ENCODE measurements at places on chromosomes 7 and 10.

DNA sequence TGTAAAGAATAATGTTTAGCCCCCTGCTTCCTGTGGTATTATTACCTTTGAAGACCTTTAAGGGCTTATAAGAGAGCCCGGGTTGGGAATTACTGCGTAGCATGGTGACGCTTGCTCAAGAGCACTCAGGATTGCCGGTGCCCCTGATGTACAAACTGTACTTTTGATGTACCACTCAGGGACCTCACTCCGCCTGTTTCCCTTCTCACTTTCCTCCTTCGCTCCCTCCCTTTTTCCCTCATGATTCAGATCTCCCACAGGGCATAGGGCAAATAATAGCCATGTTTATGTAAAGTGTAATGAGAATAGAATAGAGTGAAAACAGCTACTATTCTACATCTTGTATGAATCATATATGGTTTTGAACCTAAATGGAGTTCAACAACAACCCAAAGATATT lies 77.8 kb upstream of the PDCD4 start:
- DNase-seq, result no peak

- DNase-seq, result no peak
Measured at GRCh38 chr7:37052705-37053104, 328.4 kb upstream of the AOAH start.

GRCh38 chr10:5564537-5565204 lies 39.9 kb downstream of the CALML3 start:
- DNase-seq, result no peak

DNA sequence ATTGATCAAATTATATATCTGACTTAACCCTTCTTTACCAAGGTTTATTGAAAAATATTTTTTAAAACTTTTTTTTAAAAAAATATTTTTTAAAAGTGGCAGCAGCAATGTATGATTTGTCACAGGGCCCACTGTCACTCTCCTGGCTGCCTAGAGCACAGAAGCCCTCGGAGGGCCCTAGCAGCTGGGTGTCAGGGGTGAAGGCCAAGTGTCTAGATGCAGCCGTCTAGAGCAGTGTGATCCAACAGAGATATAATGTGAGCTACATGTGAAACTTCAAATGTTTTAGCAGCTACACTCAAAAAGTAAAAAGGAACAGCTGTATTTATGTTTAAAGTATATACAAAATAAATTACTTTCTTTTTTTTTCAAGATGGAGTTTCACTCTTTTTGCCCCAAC lies 112.7 kb downstream of the ARHGAP22 start:
- no peak for DNase-seq

DNA sequence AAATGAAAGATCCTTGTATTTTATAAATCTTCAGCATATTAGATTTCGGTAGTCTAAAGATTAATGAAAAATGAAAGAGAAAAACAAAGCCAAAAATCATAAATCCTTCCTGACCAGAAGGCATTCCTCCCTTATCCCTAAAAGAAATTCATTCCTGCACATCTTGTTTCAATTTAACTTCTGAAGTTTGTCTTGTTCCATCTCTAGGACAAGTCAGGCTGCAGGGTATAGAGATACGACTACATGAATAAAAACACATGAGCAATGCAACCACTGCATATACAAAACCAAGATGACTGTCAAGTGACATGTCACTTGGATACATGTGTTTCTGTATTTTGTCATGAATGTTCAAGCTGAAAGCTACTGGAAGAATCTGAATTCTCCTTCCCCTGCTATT lies 214.9 kb downstream of the JAZF1 start:
- no peak for DNase-seq
